Stimulated activated CD8-positive, alpha-beta memory T cell treated with anti-CD3 and anti-CD28 coated beads, Interleukin-7, amount 100 ng/mL, for 4 hours (primary cell): ENCODE measurements at places on chromosomes 16 and 17.

DNA sequence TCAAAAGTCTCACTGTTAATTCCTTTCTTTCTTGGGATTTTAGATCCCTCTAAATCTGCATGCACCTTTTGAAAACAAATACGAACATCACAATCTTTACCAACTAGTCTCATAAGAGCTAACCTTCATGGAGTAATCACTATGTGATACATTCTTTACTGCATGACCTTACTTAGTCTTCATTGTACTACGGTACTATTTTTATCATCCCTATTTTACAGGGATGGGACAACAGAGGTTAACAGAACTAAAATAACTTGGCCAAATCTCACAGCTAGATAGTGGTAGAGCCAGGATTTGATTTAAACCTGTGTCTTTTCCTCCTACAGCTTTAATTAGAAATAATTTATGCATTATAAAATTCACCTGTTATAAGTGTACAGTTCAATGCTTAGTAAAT is 32.9 kb upstream of the TAOK1 start:
- no peak for DNase-seq

DNA sequence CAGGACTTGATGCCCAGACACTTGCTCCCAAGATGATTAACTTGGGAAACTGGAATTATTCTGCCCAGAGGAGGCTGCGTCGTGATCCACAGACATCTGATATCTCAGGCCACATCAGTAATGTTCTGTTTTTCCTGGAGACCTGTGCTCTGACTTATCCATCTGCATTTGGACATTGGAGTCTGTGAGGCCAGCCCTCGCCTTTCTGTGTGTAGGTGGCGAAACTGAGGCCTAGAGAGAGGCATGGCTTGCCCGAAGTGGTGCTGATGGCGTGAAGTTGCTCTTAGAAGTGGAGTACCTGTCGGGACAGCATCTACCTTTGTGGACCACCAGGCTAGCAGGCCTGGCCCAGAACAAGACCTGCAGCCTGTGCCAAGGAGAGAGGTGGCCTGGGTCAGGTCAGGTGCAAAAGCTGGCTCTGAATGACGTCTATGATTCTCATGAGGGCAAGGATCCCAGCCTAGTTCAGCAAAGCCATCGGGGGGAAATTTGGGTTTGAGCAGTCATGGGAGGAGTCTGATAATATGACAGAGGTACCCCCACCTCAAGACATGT is 186.8 kb upstream of the ZNF469 start:
- no peak for DNase-seq

DNA sequence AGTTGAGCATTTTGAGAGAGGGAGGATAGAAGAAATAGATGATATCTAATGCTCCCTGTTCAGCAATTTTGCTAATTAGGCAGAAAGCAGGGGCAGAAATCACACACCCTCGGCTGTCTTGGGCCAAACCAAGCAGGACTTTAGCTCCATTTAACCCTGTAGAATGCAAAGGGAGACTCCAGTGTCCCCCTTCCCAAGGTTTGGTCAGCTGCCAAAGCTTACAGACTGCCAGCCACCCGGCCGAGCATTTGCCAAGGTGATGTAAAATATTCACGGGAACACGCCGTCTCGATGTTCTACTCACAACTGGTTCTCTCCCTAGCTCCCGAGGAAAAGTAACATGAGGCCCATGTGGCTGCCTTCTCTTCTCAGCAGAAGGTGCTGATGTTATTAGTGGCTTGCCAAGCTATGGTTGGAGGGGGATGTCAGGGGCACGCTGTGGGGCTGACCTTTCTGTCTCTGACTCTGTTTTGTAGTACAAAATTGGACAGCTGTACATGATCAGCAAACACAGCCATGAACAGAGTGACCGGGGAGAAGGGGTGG is 155.3 kb downstream of the PITPNC1 start:
- DNase-seq: no peak

GRCh38 chr17:2336852-2337543 is at the start of gene SGSM2:
SGSM2 (plus strand) TSS chr17:2337501; CDS start chr17:2337689, 188 bp downstream.
- peak; percentile 69 for DNase-seq

DNA sequence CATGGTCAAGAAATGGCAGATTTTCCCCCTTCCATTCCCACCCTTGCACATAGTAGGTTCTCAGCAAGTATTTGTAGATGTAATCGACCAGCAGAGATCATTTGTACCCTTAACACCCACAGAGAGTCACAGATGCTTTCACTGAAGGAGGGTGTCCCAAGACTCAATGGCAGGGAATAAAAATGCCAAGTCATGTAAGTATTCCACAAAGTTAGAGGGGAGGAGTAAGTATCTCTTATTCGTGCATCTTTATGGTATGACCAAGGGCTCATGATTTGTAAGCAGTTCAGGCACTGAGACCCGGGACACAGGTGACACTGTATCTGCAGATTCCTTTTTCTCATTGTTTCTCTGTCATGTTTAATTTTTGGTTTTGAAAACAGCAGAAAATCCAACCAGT is 489.6 kb downstream of the MAF start:
- no peak for DNase-seq

DNA sequence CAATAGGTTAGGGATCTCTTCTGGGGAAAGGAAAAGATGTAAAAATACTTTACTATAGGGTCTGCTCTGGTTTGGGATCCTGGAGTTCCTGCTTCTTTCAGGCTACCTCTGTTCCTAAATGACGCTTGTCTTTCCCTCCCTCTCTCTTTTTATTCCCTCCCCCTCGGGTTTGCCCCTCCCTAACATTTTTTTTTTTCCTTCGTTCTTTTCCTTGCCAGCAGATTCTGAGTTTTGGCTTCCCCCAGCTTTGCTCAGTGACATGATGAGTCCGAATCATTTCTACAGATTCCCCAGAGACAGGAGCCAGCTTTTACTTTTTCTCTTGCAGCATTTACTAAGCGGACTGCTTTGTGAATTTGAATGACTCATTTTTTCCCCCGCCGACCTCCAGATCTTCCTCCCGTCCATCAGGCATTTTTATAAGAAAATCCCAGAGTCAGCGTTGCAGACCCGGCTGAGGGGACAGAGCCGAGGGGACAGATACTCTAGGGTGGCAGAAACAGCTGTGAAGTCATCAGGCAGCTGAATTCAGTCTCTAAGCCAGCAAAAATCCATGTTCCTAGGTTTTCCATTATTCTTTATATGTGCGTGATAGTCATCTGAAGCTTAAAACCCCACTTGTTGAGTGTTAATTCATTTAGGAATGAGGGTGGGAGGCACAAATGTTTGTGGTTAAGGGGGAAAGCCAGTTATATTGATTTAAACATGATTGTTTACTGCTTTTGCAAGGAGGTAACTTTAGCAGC is at the start of gene TMEM100:
TSS of gene TMEM100 (minus strand) at position 123 of the 746 bp plus-strand sequence. CDS start 1,794 bp downstream, outside the sequence.
- no peak for DNase-seq

DNA sequence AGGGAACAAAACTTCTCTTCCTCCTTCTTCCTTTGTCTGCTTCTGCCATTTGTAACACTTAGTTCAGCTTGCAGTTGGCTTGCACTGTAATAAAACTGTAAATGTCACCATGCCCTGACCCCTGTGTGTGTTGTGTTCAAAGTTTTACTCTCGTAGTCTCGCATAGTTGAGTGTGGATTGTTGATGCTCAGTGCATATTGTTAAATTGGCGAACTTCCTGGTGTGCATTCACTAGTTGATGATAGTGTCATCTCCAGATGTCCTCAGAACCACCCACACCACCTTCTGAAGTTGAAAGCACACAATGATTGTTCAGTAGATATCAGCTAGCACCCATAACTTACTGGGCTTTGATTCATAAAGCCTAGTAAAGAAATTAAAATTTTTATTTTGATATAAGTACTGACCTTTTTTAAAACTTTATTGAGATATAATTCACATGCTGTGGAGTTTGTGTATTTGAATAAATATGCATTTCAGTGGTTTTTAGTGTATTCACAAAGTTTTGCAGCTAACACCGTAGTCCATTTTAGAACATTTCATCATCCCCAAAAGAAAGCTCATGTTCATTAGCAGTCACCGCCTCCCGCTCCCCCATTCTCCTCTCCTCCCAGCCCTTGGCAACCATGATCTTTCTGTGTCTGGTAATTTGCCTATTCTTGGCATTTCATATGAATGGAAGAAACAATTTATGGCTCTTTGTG is 25.0 kb downstream of the USP10 start:
- no peak for DNase-seq

DNA sequence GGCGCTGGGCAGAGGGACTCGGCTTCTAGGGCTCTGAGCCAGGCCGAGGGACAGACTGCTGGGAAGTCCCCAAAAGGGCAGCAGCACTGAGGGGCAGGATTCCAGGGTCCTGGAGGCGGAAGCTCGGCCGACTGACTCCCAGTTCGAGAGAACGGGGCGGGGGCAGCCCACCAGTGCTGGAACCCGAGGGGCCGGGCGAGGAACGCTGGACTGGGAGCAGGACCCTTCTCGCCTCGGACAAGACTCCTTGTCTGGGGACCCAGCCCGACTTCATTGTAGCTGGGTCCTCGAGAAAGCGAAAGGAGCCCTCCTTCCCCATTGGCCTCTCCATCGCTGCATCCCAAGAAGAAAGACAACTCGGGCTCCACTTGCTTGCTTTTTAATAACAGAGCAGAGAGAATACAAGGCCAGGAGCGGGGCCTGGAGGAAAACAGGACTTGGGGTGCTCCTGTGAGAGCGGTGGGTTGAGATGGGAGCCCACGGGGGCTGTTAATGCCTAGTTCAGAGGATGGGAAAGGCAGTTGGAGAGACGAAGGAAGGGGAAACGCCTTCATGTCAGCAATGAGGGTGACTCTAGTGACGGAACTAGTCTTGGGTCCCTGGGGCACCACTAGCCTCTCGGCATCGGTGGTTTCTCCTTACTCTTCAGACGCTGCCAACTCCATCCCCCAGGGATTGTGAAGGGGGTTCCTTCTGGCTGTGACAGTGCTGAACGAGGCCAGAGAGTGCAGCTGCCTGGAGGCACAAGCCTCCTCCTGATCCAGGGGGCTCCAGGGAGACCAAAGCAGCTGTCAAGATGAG is 492 bp upstream of the CAMTA2 start:
- no peak for DNase-seq

DNA sequence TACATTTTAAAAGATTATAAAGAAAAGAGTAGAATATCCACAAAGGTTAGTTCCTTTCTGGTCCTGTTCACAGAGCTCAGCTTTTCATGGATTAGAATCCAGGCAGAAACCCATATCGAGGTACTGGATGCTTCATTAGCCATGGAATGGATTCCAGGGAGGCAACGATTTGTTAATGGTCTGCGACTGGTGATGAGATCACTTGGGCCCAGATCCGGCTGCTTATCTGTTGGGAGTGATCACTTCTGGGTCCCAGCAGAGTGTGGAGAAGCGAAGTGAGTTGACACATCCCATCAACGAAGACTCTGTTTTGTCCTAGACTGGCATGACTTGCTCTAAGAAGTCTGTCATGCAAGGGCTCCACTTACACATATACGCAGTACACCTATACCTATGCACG is 165.8 kb downstream of the MAF start:
- no peak for DNase-seq

DNA sequence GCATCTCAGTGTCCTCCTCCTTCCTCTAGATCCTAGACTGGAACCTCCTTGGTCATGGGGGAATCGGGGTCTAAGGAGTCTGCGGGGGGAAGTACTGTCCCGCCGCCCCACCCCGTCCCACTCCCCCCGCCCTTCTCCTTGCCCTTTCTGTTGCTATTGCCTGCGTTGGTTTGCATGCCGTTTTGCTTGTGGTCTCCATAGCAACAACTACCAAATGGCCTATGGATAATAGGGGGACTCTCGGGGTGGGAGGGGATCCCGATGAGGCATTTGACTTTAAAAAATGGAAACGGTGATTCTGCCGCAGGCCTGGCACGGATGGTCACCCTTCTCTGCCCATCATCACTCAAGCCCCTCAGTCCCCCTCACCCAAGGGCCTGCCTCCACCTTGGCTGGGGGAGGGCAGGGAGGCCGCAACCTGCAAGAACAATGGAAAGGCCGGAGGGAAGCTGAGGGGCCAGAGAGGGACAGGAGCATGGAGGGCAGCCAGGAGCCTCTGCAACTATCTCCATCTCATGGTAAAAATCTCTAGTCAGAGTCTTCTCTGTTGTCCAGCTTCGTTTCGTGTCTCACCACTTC is 231.4 kb upstream of the TNRC6C start:
- DNase-seq: no peak

- DNase-seq: no peak
Observed at GRCh38 chr17:13508896-13509295, 92.8 kb downstream of the HS3ST3A1 start.

- DNase-seq: no peak
Observed at GRCh38 chr16:47604306-47604705, 143.2 kb downstream of the PHKB start.

DNA sequence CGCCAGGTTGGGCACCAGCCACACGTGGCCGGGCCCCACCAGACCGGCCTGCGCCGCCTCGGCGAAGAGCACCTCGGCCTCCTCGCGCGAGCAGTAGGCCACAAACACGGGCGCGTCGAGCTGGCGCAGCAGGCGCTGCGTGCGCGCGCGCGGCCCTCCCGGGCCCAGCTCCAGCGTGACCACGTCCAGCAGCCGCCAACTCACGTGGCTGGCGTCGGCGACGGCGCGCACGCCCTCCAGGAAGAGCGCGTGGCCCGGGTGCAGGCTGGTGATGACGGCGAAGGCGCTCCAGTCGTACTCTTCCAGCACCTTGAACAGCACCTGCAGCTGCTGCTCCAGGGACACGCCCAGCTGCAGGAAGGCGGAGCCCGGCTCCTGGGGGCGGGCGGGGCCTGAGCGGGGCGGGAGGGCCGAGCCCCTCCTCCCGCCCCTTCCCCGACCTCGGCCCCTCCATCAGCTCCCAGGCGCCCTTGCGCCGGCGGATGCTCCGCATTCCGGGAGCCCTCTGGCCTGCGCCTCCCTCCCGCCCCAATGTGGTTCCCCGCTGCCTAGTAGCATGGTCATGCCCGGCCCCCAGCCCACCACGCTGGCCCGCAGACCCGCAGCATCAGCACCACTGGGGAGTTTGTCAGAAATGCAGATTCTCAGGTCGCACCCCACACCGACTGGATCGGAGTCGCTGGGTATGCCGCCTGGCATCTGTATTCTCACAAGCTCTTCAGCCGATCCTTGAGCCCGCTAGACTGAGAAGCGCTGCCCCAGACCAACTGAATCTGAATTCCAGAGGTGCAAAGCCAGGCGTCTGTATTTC is 7.2 kb downstream of the GRIN2C start:
- no peak for DNase-seq

DNA sequence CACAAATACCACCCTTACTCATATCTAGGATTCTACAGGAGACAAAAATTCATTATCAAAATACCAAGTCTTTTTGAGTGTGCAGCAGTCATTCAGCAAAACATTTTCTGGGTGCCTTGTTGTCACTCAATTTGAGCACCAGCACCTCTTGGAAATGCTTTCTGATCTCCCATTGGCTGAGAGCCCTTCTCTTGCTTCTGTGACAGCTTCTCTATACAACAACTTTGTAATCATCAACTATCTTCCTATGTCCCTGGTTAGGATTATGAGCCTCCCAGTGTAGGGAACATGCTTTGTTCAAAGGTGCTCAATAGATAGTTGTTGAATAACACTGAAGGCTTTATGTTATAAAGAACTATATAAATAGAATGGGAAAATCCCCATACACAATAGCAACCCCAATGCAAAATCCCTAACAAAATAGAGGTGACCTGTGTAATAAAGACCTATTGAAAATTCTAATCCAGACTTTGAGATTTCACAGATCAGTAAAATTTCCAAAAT is 10.3 kb upstream of the RAB11FIP4 start:
- DNase-seq: no peak

- DNase-seq: peak; percentile 79
Observed at GRCh38 chr16:2720719-2721633, 952 bp upstream of the PRSS27 start.
